ENCODE measurements at places on chromosomes 13 and 19.

DNA sequence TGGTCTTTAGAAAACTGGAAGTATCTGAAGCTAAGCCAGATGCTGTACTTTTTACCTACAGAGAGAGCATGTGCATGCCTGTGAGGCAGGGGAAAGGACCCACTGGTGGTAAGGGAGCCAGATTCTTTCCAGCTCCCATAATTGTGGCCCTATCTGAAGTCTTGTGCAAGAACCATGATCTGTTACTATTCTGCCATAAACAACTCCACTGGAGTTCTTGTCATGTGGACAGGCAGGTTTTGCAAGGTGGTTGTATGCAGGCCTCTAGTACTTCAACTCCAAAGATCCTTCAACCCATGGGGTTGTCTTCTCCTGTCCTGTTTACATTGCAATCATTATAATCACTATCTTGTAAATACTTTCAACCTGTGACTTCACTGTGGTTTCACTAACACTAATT is 14.1 kb downstream of the PROSER1 start:
- no peak for DNase-seq

- DNase-seq, result no peak
Observed at GRCh38 chr13:99215184-99215830, 14.7 kb downstream of the UBAC2 start.

DNA sequence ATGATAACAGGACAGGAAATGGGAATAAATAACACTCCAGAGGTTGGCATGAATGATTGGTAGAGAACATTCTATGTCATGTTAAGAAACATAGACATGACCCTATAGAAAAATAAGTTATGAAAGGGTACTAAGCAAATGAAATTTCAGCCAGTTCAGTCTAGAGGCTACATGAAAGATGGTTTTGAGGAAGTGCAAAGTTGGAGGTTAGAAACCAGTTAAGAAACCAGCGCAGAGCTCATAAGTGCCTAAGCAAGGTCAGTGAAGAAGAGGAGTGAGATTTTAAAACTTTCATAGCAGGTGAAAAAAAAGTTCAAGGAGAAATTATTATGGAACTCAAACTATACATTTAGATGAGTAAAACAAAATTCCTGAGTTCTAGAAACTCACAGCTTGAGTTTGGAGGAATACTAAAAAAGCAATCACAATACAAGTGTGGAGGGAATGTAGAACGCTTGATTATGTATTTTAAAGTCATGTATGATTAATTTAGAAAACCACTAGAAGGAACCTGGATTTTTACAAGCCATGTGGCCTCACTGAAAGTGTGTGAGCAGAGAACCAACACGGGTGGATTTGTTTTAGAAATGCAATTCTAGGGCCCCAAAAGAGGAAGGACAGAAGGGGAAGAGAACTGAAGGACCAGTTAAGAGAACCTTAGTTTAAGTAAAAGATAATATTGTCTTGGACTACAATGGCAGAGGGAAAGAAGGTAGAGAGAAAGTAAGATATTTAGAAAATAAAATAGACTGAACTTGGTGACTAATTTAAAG is 162.4 kb downstream of the PCDH20 start:
- DNase-seq, result no peak

DNA sequence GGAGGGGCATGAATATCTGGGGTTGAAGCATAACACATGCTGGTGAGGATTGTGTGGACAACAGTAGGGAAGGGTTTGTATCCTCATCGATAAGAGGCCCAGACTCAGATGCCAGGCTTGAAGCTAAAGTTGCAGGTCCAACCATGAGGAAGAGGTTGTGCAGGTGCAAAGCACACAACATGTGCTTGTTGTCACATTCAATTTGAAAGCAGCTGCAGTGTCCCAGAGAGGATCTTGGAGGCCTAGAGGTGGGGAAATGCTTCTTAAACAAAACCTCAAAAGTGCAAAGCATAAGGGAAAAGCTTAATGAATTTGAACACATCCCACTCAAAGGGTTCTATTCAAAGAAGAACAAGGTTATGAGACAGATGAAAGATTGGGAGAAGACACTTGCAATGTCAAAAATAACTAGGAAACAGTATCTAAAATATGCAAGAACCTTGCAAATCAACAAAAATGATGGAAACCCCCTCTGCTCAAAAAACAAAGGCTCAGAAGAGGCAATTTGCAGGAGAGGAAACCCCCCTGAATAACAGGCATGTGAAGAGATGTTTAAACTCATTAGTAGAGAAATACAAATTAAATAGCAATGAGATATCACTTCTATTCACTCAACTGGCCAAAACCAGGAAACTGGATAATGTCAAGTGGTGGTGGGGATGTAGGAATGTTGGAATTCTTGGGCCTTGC is 187.1 kb downstream of the KATNAL1 start:
- DNase-seq, result no peak

- DNase-seq, result no peak
Observed at GRCh38 chr13:111575276-111575675, 254.8 kb downstream of the TEX29 start.

DNA sequence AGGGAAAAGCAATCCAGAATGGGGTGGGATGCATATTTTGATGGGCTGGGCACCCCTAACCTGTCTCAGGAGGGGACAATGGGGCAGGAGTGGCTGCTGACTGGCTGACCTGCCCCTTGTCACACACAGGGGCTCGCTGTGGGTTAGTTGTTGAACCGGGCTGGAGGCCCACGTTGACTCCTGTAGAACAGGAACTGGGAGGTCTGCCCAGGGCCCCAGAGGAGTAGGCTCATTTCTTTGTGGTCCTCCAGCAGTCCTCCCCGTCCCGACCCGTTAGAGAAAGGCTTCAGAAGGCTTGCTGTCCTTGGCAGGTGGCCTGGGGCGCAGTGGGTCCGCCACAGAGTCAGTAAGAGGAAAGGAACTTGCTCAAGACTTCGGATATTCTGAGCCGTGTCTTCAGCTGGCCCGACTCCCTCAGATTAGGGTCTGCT is 70.1 kb downstream of the COL4A1 start:
- no peak for DNase-seq

DNA sequence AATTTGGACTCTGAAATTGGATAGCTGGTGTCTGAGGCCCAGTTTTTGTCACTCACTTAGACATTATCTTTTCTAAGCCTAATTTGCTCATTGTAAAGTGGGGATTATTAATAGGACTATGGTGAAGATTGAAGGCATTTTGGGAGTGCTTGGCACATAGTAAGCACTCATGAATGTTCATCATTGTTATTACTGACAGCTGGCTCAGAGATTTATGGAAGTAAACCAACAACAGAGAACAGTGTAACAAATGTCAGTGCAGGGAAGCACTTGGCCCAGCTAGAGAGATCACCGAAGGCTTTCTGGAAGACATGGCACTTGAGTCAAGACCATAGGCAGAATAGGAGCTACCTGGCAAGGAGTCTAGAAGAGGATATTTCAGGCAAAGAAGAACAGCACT is 92.3 kb downstream of the RFC3 start:
- no peak for DNase-seq

DNA sequence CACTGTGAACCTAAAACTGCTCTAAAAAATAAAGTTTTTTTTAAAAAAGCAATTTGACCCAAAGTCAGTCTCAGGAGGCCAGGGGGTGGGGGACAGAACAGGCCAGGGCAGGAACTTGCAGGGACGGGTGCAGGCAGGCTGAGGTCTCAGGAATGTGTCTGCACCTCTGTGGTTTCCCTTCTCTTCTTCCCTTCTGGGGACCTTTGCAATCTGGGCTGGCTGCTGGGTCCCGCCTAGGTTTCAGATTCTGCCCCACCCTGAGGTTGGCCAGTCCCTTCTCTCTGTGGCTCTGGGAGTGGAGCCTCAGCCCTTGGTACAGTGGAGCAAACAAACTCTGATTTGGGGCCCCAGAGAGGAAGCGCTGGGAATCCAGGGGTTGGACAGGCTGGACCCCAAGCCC is 5.3 kb upstream of the F2RL3 start:
- no peak for DNase-seq

DNA sequence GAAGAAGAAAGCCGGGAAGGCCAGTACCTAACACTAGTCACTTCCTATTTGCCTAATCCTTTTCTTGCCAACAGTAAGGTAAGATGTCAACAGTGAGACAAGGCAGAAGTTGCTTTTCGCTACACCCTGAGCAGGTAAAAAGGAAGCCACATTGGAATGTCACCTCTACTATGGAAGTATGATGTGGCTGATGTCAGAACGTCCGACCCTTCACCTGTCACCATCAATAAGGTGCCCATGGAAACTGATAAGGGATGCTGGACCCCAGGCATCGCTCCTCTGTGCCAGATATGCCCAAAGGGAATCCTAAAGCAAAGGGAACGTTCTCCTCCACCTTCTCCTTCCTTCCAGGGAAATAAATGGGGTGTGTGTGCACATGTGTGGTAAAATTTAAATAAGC is 34.3 kb downstream of the COL4A1 start:
- no peak for DNase-seq

GRCh38 chr13:110311443-110312338 is 4.6 kb downstream of the COL4A2 start:
- DNase-seq, result no peak

GRCh38 chr19:46107371-46107770 is 17.1 kb downstream of the IGFL3 start:
- no peak for DNase-seq

DNA sequence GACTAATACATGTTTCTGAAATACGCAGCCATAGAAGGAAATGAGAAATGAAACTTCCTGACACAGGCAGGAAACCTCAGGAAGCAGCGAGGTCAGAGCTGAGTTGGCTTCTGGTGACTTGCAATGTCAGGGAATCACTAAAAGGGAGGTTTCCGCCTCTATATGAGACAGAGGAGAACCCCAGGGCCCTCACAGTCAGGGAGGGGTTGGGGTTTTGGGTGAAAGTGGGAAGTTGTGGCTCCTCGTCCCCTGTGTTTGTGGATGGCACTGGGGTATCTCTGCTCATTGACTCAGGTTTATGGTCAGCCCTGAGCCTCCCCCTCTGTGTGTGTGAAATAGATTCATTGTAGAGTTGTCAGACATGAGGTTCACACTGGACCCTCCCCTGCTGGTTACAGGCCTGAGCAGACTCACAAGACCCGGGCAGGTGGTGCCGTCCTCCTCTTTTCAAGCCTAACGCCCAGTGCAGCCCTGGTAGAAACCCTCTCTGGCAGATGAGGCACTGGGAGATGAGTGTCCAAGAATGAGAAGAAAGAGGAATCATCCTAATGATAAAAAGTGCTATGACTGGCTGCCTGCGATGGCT is 5.5 kb upstream of the LILRA6 start:
- DNase-seq, result no peak

GRCh38 chr13:105340061-105340606 is 1195.3 kb downstream of the EFNB2 start:
- no peak for DNase-seq

DNA sequence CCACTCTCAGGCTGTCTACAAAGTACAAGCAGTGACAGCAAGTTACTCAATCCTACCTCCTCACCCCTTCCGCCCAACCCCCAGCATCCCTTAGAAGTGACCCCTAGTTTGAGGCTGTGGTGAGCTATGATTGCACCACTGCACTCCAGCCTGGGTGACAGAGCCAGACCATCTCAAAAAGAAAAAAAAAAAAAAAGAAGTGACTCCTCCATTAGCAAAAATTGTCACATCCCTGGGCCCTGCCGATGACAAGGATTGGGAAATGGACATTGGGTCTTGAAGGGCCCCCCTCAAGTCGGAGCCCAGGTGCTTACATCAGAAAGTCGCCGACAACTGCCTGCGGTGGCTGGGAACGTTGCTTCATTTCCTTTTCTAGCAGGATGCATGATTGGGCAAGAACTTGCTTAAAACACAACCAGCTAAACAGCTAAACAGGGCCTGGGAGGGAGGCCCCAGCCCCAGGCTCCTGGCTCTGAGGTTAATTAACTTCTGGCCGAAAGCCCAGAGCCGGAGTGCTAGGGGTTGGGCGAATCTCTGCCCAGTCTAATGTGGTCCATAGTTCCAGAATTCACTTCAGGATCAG is 15.3 kb downstream of the RAB3D start:
- DNase-seq, result no peak

GRCh38 chr19:14467816-14468215 is 7.3 kb downstream of the PTGER1 start:
- no peak for DNase-seq

- no peak for DNase-seq
Observed at GRCh38 chr19:50003254-50003788, 21.9 kb downstream of the VRK3 start.

GRCh38 chr13:114128624-114129522 is 3.5 kb downstream of the RASA3 start:
- no peak for DNase-seq

GRCh38 chr13:27171244-27171826 is at the start of gene USP12:
USP12 (minus strand) TSS chr13:27171811; CDS start chr13:27171639, 172 bp downstream.
- no peak for DNase-seq

GRCh38 chr13:39916330-39916729 is 260.9 kb downstream of the COG6 start:
- DNase-seq, result no peak

DNA sequence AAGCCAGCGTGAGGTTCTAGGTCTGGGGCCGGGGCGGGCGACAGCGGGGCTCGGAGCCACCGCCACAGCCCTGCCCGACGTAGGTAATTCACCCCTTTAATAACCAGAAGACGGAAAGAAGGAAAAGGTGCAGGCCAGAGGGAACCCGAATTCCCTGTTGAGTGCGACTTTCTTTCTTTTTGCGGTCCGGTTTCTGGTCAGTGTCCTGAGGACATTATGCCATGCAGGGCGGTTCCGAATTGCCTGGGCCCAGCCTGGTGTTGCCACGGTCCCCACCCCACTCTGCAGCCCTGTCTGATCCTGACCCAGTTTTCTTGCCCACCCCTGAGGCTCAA is 18.4 kb upstream of the TFDP1 start:
- no peak for DNase-seq

DNA sequence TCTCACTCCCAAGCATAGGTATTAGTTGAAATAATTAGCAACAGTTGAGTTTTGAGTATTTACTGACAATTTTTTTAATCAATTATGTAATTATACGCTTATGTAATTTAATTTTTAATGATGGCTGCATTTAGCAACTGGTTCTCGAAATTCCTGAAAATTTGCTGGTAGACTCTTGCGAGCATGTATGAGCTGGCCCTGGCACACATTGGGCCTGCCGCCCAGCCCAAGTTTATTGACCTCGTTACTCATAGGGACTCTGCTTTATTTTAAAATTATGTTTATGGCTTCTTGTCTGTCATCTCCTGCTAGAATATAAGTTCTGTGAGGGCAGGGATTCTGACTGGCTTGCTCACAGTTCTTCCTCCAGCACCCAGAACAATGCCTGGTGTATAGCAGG is 6.7 kb downstream of the KLK14 start:
- no peak for DNase-seq

- no peak for DNase-seq
Observed at GRCh38 chr13:95445131-95445530, 107.4 kb upstream of the CLDN10 start.

DNA sequence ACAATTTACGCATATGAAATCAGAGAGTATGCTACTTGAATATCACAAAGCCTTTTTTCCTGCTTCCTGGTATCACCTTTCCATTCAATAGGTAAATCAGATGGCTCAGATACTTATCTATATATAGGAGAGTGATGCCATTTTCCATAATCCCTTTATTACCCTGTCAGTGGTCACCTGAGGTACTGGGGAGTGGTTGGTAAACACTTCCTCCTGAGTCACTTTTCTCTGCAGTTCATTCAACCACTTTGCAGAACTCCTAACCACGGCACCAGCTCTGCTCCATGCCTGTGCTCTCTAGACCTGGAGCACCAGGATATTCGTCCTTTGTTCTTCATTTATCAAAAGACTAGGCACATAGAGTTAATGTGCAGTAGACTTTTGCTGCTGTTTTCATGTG is 748.5 kb upstream of the KLHL1 start:
- DNase-seq, result no peak
